ENCODE measurements at places on chromosomes 1 and 21. TPM values are rescaled to one million over a fixed set of nuclear protein-coding genes. Genes with fewer than 3 reads are reported as not detected.

DNA sequence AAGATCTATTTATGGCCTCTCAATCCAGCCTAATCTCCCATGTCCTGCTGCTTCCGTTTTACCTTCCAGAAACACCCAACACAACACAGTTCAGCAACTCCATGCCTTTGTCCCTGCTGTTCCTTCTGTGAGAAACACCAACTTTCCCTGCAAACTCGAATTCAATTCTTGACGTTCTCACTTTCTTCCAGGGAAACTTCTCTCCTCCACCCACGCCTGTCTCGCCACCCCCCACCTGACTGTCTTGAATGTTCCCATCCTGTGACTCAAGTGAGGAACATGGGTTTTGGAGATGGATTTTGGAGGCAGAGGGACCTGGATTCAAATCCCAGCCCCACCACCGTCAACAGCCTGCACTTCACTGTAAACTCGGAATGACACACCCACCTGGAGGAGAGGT is 44.8 kb downstream of the GRHL3 start:
- no peak for DNase-seq

The ADORA1 gene
- not detected for total RNA-seq

DNA sequence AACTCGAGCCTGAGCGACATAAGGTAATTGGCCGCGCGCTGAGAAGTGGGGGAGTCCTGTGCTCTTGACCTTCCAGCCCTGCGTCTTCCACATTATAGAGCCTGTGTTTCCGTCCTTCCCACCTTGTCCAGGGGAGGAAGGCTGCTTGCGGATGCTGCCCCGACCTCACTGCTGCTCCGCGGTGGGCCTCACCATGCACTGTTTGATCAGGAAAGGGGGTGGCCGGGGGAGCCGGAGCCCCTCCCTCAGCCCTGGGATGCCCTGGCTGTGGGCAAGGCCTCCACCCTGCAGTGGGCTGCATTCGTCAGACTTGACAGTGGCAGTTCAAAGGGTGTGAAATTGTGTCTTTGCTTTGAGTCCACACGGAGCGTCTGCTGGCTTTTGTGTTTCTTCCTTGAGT is 30.1 kb downstream of the PCNT start:
- DNase-seq, result no peak

DNA sequence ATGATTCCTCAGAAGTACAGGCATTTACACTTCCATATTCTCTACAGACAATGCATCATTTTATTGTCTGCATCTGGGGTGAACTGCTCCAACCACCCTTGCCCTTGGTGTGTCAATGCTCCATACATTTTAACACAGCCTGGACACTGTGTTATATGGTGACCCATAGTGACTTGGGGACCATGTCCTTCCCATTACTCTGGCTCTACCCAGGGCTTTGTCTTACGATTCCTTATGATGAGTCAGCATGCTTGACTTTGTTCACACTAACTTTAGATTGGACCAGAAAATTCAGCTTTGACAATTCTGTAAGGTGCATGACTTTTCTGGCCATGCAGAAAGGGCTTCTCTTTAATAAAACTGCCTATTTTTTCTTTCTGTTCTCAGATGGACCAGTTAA is 6.8 kb upstream of the OVAAL start:
- DNase-seq, result no peak

- no peak for DNase-seq
Measured at GRCh38 chr1:180851995-180852887, 60.5 kb upstream of the KIAA1614 start.

GRCh38 chr1:180936110-180937011 is 23.7 kb downstream of the KIAA1614 start:
- no peak for DNase-seq

All from thoracic aorta (tissue), 2 donors.